Forelimb muscle (tissue), 1 donor: ENCODE measurements at places on chromosomes 2 and 18. TPM values are rescaled to one million over a fixed set of nuclear protein-coding genes. Genes with fewer than 3 reads are reported as not detected.

SNORC gene
- polyA plus RNA-seq: 1.4 TPM

PMAIP1 gene
- 53.9 TPM for polyA plus RNA-seq

ZNF396 gene
- polyA plus RNA-seq: 0.96 TPM

CTLA4 gene
- 0.09 TPM for polyA plus RNA-seq

- DNase-seq: no peak
These were observed 75.8 kb downstream of the ZEB2 start for GRCh38 chr2:144443837-144444817.

DNA sequence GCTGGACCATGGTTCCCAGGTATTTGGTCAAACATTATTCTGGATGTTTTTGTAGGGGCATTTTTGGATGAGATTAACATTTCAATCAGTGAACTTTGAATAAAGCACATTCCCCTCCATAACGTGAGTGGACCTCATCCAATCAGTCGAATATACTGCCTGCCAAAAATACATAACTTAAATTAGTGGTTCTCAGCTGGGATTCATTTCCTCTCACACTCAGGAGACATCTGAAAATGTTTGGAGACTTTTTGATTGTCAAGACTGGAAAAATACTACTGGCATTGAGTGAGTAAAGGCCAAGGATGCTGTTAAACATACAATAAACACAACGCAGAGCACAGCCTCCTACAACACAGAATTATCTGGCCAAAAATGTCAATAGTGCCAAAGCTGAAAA, 198.2 kb downstream of the MYO1B start:
- DNase-seq: no peak

CFAP53 gene
- 0.32 TPM for polyA plus RNA-seq

PLCD4 gene
- 63.0 TPM for polyA plus RNA-seq

DNA sequence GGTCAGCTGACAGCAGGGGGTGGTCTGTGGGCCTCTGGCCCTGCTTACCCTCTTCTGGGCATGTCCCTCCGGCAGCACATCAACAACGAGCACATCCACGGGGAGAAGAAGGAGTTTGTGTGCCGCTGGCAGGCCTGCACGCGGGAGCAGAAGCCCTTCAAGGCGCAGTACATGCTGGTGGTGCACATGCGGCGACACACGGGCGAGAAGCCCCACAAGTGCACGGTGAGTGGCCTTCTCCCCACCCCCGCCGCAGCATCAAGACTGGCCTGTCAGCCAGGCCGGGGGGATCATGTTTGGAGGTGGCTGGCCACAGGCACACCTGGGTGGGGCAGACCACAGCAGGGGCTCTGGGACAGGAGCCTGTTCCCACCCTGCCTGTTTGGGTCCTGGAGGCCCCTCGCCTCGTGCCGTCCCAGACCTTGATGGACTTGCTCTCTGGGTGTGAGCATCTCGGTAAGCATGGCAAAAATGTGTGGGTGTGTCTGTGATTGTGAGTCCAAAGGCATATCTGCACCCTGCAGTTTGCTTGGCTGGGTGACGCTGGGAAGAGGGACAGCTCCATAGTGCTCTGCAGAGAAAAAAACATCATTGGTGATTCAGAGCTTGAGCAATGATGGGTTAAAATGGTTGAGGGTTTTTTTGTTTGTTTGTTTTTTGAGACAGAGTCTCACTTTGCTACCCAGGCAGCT, 242.8 kb downstream of the GLI2 start:
- no peak for DNase-seq

NDUFS1 gene
- 65.0 TPM for polyA plus RNA-seq

DNA sequence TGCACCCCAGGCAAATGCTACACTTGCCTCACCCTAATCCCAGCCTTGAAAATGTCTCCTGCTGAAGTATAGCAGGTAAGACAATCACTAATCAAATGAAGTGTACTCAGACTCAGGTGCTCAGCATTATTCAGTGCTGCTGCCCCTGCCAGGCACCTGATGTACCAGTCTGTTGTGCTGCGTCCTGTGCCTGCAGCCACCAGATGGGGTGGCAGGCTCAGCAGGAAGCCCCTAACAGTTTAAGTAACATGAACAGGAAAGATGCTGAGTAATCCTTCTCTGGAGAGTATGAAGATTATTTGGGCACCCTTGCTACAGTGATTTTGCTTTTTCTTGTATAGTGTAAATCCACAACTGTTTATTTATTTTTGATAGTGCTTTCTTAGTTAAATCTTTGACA, 69.1 kb downstream of the TACR1 start:
- DNase-seq: no peak

- no peak for DNase-seq
These were observed 11.4 kb downstream of the ARL6IP6 start for GRCh38 chr2:152729844-152730243.

DNA sequence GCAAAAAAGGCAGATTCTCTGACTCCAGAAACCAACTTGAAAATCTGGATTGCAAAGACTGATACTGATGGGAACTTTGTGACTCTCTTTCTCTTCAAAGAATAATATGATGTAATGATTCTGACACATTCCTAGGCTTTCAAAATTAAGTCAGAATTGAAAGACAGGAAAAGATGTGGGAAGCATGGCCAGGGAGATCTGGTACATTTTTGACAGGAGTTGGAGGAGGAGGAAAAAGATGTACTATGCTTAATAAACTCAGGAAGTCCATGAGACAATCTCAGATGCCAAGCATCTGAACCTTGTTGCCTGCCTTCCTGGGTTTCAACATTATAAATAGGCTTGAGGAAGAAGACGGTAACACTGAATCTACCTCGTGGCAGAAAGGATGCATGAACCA, 34.2 kb downstream of the KLF7 start:
- DNase-seq: no peak

DNA sequence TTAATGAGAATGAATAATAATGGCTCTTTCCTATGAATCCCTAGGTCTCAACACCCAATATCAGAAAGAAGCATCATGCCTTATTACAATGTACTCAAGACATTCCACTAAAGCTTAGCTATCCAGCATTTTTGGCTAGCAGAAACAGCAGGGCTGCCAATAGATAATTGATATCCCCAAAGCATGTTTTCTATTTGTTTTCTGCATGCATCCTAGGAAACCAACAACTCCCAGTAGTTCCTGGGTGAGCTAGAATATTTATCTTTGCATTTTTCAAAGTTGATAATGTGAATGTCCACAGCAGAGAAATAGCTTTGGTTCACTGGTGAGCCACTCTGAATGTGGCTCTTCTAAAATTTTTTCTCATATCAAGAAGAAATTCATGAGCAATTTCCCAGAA, 5.8 kb upstream of the ANTXR1 start:
- peak; percentile 78 for DNase-seq

DNA sequence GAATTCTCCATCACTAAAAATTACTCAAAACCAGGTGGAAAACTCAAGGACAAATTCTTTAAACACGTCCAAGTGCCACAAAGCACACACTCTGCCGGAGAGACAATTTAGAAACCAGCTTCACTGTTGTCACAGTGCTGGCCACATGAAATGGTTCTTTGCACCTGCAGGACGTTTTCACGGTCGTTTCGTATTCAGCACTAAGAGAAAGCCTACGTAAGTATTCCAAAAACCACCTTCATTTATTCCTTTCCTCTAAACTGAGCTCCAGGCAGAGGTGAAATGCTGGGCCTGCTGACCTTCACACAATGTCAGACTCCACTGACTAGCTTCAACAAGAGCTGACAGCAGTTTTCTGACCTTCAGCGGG, 680 bp downstream of the ATP5F1A start:
- DNase-seq: no peak

DNA sequence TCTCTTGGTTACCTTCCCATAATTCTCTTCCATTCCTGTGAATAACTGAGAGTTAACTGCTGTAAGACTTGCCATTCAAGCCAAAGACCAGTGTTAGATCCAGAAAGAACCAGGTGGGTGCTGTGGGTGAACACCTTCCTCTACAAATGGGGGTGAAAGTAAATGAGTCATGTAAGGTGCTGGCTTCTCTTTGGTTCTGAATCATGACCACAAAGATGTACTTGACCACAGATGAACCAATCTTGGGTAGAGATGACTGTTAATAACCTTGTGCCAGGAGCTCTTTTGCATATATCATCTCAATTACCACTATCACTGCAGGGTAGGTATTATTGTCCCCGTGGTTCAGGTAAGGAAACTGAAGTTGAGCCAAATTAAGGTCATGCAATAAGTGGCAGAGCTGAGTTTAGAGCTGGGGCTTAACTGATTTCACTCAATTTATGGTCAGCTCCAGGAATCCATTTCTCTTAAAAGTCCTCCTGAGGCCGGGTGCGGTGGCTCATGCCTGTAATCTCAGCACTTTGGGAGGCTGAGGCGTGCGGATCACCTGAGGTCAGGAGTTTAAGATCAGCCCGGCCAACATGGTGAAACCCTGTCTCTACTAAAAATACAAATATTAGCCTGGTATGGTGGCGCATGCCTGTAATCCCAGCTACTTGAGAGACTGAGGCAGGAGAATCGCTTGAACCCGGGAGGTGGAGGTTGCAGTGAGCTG, 244.9 kb upstream of the CXCR4 start:
- no peak for DNase-seq

SH3YL1 gene
- polyA plus RNA-seq: 38.7 TPM

ALK gene
- polyA plus RNA-seq: 0.03 TPM

FEV gene
- polyA plus RNA-seq: not detected

- no peak for DNase-seq
These were observed 246.0 kb upstream of the LYPD1 start for GRCh38 chr2:132915812-132916549.

DNA sequence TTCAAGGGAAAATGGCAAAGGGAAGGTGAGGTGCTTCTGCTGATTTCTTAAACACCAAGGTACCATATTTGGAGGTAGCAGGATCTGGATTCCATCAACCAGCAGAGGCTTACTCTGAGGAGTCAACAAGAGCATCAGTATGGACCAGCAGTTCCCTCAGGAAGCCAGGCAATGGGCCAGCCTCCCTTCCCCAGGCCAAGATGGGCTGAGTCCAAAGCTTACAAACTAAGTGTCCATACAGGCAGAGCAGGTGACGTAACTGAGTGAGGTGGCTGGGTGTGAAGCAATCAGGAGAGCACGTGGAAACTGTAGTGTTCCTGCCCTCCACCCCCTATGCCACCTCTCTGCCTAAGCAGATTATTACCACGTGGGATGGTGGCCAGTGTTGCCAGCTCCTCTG, 134.2 kb upstream of the HNRNPA3 start:
- no peak for DNase-seq

DNA sequence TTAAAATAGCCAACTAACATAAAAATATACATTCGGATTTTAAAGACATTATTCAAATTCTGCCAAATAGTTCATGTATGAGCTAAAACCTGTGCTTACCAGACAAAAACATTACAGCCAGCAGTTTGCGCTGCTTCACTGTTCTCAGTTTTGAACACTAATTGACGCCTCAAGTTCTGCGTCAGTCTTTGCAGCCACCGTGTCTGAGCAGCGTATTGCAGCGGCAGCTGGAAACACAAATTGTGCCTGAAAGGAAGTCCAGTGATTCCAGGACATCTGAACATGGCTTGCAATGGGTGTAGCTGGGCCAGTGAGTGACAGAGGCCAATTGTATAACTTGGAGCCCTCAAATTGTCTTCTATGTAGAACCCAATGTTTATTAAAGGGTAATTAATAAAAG, 267.6 kb downstream of the TFCP2L1 start:
- DNase-seq: no peak

DNA sequence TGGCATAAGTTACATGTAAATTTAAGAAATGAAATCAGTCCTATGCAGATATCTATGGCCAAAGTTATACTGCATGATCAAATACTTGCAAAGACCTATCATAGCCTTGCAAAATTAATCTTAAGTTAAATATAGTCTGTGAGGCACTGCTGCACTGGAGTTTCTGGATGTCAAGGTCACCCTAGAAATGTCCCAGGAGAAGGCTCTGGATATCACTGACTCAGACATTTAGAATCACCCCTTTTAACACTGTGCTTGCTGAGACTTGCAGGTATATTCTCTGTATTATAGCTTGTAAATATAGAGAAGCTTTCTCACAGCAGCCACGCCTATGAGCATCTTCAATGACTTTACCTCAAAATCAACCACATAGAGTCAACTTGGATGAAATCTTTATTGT, 51.5 kb downstream of the ETAA1 start:
- DNase-seq: no peak

C2orf76 gene
- 5.8 TPM for polyA plus RNA-seq

DNA sequence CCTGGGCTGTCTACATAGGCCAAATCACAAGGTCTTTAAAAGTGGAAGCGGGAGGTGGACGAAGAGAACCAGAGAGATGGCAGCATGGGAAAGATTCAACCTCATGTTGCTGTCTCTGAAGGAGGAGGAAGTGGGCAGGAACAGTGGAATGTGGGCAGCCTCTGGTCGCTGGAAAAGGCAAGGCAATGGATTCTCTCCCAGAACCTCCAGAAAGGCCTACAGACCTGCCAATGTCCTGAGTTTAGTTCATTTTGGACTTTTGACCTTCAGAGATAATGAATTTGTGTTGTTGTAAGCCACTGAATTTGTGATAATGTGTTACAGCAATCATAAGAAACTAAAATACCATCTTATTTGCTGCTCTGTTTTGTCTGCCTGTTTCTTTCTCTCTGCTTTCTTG, 122.5 kb downstream of the RNF152 start:
- no peak for DNase-seq

GRCh38 chr2:71067567-71068217, 756 bp upstream of the NAGK start:
- no peak for DNase-seq

DNA sequence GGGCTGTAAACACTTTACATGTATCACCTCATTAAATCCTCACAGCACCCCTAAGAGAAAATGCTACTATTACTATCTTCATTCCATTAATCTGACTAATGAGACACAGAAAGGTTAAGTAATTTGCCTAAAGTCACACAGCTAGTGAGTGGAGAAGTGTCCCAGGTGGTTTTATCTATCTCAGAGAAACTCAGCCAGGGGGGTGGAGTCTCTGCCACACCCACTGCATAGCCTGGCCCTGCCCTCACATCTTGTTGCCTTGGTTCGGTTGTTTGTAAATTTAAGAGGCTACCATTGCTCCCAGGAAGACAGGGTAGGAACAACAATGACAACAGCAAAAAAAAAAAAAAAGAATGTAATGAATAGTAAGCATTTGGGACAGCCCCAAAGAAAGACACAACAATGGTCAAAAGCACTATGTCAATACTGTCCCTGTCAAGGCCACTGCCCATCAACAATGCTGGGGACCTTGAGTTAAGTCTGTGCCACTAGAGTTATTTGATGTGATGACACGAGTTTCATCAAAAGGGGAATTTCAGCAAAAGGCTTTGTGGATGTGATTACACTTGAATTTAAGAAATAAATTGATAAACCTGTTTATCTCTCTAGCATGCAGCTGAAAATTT, 17.5 kb downstream of the CYRIA start:
- no peak for DNase-seq
